ENCODE measurements at places on chromosomes 1 and 21. TPM values are rescaled to one million over a fixed set of nuclear protein-coding genes. Genes with fewer than 3 reads are reported as not detected.

GRCh38 chr1:230986976-230987375 is 8.1 kb downstream of the ARV1 start:
- peak; percentile 37 for DNase-seq
- H3K27me3 ChIP-seq, result no peaks in the 10 kb centered on the region
- H3K27ac ChIP-seq, result no peak overlapping the region
- H3K4me3 ChIP-seq, result no peak overlapping the region

The RIPK4 gene
- not detected for total RNA-seq

The CNKSR1 gene
- 1.6 TPM for total RNA-seq

The C1orf87 gene
- total RNA-seq, result not detected
